Activated B cell treated with CpG ODN at 0.5 μM for 24 hours (primary cell): ENCODE measurements at places on chromosomes 7 and 10.

- DNase-seq = no peak
These were observed 937.1 kb downstream of the CNTNAP2 start for GRCh38 chr7:147053746-147054145.

DNA sequence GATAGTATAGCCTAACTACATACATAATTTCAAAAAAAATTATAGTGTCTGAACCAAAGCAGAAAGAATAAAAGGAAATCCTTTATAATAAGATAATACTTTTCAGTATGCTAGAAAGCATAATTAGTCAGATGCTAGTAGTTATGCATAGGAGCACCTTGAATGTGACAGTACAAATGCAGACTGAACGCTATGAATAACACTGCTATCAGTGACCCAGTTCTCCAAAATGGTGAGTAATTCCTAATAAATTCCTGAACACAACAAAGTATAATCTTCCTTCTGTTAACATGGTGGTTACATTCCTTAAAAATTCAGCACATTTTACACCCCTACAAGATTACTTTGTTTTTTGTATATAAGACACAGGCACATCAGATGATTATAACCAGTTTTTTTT, 1.2 kb upstream of the CHPF2 start:
- no peak for DNase-seq

DNA sequence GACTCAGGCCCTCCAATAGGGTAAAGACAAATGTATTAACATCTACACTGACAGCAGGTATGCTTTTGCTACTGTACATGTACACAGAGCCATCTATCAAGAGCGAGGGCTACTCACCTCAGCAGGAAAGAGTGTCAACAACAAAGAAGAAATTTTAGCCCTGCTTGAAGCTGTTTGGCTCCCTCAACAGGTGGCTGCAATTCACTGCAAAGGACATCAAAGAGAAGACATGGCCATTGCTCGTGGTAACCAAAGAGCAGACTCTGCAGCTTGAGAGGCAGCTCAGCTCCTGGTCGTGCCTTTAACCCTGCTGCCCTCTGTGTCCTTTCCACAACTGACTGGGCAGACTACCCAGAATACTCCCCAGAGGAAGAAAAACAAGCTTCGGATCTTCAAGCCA, 5.1 kb downstream of the AKR1B15 start:
- DNase-seq = no peak

GRCh38 chr7:100632951-100633717, 8.2 kb downstream of the TFR2 start:
- DNase-seq = peak; percentile 63

GRCh38 chr10:103044942-103045489, 126.9 kb downstream of the CNNM2 start:
- no peak for DNase-seq

DNA sequence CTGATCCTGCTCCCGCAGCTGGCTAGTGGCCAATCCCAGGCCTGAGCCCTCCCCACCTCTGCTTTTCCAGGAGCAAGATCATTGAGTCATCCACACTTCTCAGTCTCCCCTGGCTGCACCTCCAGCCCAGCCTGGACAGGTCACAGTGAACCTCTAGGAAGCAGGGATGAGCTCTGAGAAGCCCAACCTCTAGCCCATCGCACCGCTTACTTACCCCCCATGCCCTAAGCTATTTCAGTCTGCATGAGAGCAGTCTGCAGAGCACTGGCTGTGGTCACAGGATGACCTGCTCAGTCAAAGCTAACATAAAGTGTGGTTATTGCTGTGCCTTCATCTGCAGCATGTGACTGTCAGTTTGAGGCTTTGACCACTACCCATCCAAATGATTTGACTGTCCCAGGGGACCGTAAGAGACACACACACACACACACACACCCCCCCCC, 129.2 kb downstream of the SORBS1 start:
- DNase-seq = no peak

DNA sequence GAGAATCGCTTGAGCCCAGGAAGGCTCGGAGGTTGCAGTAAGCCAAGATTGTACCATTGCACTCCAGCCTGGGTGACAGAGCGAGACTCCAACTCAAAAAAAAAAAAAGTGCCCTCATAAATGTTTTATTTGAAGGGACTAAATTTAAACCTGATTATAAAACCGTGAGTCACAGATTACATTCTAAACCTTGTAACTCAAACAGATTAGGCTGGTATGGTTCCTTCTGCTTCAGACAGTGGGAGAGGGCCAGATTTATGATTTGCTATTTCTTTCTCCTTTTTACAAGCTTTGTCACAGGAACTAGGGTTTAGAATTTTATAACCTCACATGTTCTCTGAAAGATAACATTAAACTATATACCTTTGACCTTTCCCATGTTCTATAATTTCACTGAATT, 801.2 kb upstream of the ZWINT start:
- DNase-seq = no peak

DNA sequence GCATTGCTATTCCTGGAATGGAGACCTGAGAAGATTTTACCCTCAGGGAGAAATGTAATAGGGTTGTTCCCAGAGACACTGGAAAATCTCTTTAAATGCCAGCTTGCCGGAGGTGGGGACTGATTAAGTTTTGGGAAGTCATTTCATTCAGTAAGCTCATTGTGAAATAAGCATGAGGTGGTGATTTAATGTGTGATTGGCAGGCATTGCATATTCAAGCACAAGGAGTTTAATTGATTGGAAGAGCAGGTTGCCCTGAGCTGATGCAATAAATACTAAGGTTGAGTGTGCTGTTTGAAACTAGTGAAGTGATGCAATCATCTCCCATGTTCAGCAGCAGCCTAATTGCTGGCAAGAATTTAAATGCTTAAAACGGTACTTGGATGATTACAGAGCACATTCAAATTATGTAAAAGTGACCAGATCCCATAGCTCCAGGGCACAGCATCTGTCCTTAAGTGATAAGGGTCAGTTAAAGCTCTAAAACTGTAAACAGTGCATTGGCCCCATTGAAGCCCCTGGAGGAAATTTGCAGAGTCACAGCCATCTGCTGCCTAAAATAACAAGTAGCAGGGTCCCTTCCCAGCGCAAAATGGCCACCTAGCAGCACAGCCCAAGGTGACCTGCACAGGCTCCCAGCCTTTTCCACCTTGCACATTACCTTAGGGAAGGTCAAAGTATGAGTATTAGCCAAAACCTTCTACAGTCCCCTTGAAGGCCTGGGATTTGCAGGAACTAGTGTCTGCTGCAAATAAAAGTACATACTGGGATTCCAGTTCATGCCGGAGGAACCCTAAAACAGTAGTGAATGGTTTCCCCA, 92.1 kb downstream of the CCDC71L start:
- DNase-seq = no peak
